ENCODE measurements at places on chromosomes 6 and 20.

GRCh38 chr6:79546186-79546585, 9.0 kb upstream of the LCA5 start:
- DNase-seq = no peak

DNA sequence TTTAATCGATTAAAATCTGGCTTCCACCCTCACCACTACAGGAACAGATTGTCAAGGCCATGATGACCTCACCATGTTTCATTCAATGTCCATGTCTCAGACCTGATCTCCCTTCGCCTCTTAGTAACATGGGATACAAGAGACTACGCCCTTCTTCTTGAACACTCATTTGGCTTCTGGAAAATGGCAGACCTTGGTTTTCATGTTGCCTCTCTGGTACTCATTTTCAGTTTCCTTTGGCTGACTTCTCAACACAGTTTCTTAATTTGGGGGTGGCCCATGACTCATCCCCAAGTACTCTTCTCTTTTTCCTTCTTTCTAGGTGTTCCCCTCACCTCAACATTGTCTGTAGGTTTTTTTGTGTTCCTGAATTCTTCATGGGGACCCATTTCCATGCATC, 22.7 kb downstream of the TMX4 start:
- DNase-seq = no peak

DNA sequence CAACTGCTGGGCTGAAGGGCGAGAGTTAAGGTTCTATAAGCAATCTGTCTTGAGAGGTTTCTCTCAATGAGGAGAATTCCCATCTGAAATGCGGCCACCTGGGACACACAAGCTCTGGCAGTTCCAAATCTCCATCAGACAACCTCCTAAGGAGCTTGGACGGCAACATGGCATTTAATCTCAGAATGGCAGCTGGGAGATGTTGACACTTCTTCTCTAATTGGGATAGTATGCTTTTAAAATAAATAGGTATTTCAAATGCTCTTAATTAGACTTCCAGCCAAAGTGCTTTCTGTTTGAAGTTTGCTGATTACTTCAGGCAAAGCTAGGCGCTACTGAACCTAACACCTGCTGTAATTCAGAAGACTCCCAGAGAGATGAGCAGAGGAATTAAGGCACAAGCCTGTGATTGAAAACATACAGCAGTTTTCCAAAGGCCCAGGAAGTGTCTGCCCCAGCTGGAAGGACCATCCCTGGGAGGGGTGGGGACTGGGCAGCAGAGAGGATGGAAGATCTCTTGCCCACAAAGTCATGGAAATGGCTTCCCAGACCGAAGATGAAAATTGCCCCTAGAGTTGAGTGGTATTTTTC, 59.1 kb upstream of the KCNK16 start:
- DNase-seq = no peak

DNA sequence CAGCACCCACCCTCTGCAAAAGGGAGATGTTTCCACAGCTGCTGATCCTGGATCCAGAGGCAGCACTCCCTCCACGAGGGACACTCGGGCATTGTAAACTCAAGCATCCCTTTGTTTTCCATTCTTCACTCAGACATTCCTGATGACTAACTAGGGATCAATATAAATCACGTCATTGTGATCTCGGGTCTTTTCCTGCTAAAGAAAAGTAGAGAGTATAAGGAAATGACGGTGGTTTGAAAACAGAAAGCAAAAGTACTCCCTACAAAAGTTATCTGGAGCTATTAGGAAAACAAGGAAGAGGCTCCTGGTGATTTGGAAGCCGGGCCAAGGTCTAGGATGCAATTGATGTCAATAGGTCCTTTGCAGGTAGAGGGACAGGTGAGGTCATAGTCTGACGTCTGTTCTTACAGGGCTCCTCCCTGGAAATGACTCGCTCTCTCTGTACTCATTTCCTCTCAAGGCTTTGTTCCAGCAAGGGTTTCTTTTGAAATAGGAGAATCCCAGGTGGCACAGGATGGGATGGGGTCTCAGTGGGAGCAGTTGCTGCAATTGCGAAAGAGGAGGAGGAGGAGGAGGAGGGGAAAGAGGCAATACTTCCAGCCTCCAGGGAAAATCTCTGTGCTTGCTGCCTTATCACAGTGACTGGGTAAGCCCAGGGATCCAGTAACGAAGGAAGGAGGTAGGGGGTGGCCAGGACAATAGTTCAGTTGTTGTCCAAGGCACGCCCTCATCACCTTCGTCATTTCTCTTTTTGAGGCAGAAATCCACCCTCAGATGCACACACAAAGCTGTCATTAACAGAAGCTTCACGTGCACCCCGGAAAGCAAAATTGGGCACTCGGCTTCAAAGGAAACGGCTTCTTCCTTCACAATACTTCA, 222.8 kb downstream of the LY86 start:
- no peak for DNase-seq

DNA sequence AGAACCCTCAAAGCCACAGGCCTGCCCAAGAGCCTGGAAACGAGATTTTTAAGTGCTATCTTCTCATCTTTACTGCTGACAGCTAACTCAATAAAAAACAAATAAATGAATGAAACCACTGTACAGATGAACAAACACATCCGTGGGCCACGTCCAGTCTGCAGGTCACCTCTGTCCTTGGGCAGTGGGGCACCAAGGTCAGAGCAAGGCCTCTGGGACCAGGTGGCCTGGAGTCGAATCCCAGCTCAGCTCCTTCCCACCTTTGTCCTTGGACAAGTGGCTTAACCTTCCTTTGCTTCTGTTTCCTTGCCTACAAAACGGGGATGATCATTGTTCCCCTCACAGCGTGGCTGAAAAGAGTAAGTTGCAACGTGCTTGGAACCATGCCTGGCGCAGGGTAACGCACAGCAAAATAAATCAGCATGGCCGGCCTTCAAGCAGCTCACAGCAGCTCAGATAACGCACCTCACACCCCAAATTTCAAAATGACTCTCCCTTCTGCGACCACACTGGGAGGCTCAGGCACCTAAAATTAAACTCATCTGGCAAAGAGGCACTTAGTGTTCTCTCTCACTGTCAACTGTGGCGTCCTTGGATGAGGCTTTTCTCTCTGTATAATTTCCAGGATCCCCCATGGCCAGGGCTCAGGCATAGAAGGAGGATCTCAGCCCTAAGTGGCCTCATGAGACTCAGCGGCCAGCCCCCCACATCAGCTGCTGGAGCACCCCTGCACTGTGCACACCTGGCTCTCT, 35.7 kb downstream of the RRBP1 start:
- DNase-seq = no peak

DNA sequence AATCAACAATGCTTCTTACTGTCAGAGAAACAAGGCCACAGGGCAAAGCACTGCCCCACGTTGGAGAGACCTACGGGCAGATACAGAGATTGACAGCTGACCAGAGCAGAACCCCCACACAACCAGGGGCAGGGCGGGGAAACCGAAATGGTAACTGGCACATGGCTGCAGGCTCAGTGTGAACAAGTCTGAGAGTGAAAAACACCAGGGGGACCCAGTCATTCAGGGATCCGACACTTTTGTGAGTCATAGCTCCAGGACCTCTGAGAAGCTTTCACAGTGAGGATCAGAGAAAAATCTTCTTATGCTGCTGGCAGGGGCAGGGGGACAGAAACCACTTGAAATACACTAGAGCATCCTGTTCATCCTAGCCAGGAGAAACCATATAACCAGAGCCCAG, 254.2 kb downstream of the C6orf118 start:
- no peak for DNase-seq

GRCh38 chr6:15218401-15218800, 27.5 kb upstream of the JARID2 start:
- DNase-seq = no peak

DNA sequence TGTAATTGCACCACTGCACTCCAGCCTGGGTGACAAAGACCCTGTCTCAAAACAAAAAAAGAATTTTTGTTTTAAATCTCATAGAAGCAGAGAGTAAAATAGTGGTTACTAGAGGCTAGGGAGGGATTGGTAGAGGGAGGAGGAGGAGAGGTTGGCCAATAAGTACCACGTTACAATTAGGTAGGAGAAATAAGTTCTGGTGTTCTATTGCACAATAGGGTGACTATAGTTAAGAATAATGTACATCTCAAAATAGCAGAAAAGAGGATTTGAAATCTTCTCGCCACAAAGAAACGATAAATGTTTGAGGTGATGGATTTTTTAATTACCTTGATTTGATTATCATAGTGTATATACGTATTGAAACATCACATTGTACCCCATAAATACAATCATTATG, 27.1 kb upstream of the TOP1 start:
- no peak for DNase-seq

GRCh38 chr6:26103141-26103769, 16.0 kb downstream of the HFE start:
- no peak for DNase-seq

- DNase-seq = peak; percentile 77
Measured at GRCh38 chr6:26156850-26157250, 69.6 kb downstream of the HFE start.

DNA sequence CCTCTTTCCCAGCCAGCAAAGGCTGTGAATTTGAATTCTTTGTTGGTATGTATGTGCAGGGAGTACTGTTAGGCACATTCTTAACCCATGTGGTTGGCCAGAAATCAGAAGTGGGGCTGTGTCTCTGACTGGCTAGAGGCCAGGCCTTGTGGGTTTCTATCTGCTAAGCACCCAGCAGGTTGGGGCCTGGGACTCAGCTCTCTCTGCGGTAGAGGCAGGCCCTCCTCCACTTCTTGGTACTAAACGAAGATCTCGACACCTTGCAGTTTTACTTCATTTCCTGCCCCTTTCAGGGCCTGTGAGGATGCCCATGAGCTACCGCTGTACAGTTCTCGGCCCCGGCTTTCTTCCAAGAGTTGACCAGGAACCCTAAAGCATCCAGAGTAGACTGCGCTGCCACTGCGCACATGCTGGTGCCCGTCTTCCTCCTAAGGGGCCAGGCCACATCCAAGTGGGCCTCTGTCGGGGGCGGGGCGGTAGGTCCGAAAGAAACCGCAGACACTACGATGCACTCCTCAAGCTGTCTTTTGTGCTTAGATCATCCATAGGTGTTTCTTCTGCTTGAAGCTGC, 51.1 kb downstream of the TCP11 start:
- DNase-seq = no peak

DNA sequence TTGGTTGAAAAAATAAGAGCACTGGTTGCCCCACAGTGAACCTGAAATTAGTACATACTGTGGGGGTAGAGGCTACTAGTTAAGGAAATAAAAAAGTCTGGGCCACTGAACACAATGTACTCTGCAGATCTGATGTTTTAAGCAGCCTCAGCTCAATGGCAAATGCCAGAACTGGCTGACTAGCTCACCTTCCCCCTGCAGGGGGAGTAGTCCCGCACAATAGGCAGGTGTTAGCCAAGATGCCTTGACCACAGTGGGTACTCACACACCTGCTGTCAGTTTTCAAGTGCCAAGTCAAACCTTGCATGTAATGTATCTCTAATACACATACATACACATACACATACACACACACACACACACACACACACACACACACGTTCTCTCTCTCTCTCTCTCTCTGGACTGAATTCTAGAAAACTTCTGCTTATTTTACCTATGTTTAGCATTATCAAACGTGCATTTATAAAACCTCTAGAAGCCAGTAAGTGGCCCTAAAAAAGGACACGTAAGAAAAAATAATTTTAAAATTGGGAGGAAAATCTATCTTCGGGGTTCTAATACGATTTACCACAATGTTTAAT, 36.1 kb downstream of the GMDS start:
- DNase-seq = no peak

DNA sequence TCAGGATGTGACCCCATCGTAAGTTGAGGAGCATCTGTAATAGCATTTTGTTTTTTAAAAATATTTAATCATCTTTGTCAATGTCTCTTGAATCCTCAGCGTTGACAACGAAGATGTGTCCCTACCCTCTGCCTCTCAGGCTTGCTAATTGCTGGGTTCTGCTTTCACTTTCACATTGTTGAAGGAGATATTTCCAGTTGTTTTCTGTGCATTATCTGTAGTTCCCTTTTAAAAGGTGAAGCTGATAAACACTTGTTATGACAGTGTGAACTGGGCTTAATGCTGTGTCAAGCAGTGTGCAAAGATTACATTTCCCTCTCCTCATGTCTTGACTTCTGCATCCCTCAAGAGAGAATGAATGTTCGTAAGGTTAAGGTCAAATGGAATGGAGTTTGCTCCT, 54.9 kb downstream of the CSE1L start:
- DNase-seq = no peak

- DNase-seq = no peak
Measured at GRCh38 chr20:62111148-62111547, 11.1 kb upstream of the LSM14B start.

DNA sequence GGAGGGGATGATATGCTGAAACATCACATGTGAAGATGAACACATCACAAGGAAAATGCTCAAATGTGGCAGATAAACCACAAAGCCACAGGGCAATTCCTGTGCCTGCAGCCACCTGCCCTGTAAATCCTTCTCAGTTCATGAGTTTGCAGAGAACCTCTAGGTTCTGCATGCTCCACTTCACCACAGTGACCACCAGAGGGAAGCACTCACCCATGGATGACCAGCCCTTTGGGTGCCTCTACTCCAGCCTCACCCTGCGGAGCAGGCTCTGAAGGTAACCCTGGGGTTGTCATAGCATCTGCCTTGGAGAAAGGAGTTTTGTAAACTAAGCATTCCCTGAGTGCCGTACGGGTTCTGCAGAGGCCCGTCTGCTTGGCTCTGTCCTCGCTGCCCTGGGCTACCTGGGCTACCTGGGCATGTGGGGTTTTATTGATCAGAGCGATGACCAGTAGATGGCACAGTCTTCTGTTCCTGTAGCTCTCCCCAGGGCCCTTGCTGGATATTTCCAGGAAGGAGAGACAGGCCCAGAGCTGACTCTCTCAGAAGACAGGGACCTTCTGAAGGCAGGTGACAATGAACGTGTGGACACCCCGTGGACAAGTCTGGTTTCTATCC, 31.7 kb upstream of the CST1 start:
- no peak for DNase-seq

DNA sequence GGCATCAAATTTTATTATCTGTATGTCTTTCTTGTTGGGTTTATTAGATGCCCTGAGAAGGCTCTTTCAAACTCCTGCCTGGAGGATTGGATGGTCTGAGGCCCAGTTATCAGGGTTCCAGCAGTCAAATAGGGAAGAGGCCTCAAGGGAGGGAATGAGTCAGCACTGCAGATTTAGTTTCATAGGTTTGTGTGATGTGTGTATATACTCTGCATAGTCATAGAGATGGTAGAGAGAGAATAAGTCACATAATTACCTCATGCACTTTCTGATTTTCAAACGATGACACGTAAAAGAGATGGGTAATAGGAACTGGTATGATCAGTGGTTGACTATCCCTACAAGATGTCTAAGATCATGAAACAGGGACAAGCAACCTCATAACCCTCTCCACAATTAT, 82.1 kb downstream of the ADAT2 start:
- no peak for DNase-seq

DNA sequence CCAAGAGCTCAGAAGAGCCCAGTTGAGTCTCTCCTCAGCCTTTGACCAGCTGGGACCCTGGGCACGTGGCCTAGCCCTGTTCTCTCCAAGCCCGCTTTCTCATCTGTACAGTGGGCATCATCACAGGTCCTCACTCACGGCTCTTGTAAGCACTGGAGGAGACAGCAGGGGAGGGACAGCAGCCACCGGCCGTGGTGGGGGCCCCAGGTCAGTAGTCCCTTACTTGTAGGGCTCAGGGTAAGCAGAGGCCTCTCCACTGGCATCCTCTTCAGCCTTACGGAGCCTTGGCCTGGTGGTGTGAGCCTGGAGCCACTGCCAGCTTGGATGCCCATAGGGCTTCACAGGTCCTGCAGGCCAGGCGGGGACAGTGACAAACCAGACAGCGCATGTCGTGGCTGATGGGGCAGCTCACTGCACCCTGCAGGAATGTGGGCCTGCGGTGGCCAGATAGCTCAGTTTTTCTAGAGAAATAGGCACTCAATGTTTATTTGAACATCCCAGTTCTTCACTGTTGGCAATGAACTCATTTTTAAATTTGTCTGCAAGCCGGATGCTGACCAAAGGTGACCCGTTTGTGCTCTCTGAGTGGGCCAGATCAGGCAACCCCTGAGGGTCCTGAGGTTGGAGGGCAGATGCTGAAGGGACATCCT, 65.1 kb downstream of the ADNP start:
- no peak for DNase-seq
